Stimulated activated CD4-positive, alpha-beta T cell treated with anti-CD3 and anti-CD28 coated beads, Interleukin-1b, Interleukin-23, amount 100 ng/mL, for 4 hours (primary cell): ENCODE measurements at places on chromosomes 16 and 17.

DNA sequence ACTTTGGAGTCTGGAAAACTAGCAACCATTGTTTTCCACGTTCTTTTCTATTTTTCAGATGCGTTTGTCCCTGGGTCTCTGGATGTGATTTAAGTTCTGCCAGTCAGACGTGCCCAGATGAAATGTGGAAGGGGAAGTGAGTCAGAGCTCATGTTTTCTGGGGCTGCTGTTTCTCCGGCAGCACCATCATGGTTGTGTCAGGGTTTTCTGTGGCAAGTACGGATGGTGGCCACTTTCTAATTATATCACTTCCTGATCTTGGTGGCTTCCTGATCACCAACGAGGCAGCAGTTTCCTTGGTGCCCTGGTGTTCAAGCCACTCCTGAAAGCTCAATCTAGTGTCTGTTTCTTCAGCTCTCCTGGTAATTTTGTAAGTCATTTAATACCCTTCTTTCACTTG lies 31.4 kb upstream of the PMFBP1 start:
- no peak for DNase-seq

- DNase-seq, result no peak
Measured at GRCh38 chr16:80719573-80719972, 84.8 kb downstream of the CDYL2 start.

- no peak for DNase-seq
Measured at GRCh38 chr16:10013774-10014173, 168.5 kb downstream of the GRIN2A start.

DNA sequence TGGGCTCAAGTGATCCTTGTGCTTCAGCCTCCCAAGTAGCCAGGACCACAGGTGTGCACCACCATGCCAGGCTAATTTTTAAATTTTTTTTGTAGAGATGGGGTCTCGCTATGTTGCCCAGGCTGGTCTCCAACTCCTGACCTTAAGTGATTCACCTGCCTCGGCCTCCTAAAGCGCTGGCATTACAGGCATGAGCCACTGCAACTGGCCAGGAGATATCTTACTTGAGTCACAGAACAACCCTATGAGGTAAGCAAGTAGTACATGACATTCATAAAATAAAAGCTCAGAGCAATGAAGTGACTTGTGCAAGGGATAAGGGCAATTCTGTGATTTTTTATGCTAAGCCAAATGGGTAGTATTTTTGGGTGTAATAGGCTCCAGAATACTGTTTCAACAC lies 57.3 kb downstream of the CDC27 start:
- DNase-seq, result no peak

- no peak for DNase-seq
Measured at GRCh38 chr16:89361751-89362539, 128.4 kb downstream of the ANKRD11 start.

DNA sequence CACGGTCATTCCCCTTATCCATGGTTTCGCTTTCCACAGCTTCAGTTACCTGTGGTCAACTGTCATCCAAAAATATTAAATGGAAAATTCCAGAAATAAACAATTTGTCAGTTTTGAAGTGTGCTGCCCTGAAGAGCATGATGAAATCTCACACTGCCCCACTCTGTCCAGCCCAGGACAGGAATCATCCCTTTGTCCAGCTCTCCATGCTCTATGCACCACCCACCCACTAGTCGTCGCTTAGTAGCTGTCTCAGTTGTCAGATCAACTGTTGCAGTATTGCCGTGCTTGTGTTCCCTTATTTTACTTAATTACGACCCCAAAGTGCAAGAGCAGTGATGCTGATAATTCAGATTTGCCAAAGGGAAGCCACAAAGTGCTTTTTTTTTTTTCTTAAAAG lies 10.3 kb downstream of the KRT9 start:
- DNase-seq, result no peak

GRCh38 chr16:88763502-88764053 lies 21.4 kb downstream of the PIEZO1 start:
- DNase-seq, result no peak

GRCh38 chr16:58022601-58023371 lies 2.8 kb upstream of the MMP15 start:
- no peak for DNase-seq

DNA sequence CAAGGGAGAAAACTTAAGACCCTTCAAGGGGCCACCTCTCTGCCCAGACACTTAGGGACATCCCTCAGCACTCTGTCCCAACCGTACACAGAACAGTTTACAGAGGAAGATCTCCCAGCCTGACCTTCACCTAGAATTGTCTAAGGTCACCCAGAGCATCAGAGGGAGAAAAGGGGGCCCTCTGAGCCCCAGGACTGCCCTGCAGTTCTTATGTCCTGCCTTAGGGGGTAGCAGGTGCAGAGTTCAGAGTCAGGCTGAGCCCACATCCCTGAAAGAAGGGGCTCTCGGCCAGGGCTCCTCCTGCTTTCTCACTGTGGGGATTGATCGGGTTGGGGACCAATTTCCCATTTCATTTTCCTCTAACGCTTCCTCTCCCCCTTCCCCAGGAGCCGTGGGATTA lies 15.4 kb downstream of the CA4 start:
- no peak for DNase-seq

- DNase-seq, result no peak
Measured at GRCh38 chr16:78821335-78821734, 721.9 kb downstream of the WWOX start.

GRCh38 chr17:82799591-82799990 lies 40.2 kb downstream of the ZNF750 start:
- DNase-seq, result no peak

- DNase-seq, result peak; percentile 54
Measured at GRCh38 chr16:86566601-86566965, at the start of gene FOXC2. Gene FOXC2 (plus strand): TSS chr16:86566829. CDS start chr16:86567336, 507 bp downstream.

- DNase-seq, result no peak
Measured at GRCh38 chr17:73826181-73826871, 182.1 kb upstream of the SDK2 start.

GRCh38 chr17:35931794-35932425 lies 1.3 kb upstream of the RDM1 start:
- no peak for DNase-seq

- peak; percentile 80 for DNase-seq
Measured at GRCh38 chr17:31858642-31859486, at the start of gene COPRS. Gene COPRS (minus strand): TSS chr17:31859244. CDS start chr17:31859199, 45 bp downstream.

GRCh38 chr16:53966821-53967571 lies 263.0 kb downstream of the FTO start:
- no peak for DNase-seq

DNA sequence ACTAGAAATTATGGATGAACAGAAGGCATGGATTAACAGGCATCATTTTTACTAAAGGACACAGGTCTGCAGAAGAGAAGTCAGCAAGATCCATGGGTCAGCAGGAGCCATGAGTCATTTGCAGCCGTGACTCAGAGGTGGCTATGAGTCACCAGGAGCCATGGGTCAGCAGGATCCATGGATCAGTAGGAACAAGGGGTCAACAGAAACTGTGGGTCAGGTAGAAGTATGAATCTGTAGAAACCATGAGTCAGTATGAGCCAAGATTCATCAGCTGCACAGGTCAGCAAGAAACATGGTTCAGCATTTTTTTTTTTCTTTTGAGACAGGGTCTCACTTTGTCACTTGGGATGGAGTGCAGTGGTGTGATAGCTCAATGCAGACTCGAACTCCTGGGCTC lies 58.2 kb upstream of the HS3ST4 start:
- no peak for DNase-seq

GRCh38 chr16:88893127-88893968 lies 26.9 kb upstream of the PABPN1L start:
- DNase-seq, result no peak

- DNase-seq, result no peak
Measured at GRCh38 chr17:2594722-2595599, 1.5 kb downstream of the PAFAH1B1 start.

- DNase-seq, result no peak
Measured at GRCh38 chr17:1071103-1071825, 74.3 kb downstream of the TIMM22 start.

GRCh38 chr17:21602176-21602575 lies 90.1 kb upstream of the KCNJ18 start:
- DNase-seq, result no peak

DNA sequence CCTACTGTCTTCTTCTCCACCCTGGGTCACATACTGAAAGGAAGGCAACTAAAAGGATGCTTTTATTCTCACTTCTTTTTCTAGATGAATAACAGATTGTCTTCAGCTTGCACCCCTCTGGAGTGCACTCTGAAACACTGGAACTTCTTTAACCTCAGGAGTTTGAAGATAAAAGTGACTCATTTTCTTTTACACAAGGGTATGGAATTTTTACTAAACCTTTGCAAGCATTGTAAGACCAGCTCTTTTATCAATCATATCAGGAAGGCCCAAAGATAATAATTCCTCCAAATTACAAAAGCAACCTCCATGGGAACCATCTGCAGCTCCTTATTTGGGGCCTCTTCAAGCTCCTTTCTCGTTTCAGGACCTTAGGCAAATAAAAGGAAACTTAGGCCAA lies 193.5 kb upstream of the KIF2B start:
- no peak for DNase-seq

DNA sequence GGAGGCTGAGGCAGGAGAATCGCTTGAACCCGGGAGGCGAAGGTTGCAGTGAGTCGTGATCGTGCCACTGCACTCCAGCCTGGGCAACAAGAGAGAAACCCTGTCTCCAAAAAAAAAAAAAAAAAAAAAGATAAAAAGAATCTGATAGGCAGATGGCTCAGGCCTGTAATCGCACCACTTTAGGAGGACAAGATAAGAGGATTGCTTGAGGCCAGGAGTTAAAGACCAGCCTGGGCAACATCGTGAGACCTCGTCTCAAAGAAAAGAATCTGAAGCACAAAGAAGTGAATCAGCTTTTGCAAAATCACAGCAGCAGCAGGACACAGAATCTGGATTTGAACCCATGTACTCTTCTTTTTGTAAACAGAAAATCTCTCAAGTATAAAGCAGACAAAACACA lies 7.6 kb downstream of the NOB1 start:
- DNase-seq, result no peak

DNA sequence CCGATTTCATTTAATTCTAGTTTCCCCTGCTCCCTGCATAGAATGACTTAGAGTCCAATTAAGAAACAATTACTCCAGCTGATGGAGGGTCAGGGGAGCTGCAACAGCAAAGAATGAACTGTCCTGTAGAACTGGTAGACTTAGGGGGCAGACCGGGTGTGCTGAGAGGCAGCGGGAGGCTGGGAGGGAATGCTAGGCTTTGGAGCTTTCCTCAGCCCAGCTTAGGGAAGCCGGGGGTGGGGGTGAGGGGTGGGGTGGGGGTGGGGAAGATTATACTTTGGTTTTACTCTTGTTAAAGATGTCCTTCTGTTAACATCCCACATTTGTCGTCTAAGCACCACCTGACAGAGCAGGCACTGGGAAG lies 458.6 kb upstream of the ASIC2 start:
- DNase-seq, result no peak

GRCh38 chr17:51830451-51830850 lies 328.1 kb downstream of the CA10 start:
- DNase-seq, result no peak

- DNase-seq, result no peak
Measured at GRCh38 chr16:35182943-35183550, 1723.6 kb downstream of the TP53TG3F start.

DNA sequence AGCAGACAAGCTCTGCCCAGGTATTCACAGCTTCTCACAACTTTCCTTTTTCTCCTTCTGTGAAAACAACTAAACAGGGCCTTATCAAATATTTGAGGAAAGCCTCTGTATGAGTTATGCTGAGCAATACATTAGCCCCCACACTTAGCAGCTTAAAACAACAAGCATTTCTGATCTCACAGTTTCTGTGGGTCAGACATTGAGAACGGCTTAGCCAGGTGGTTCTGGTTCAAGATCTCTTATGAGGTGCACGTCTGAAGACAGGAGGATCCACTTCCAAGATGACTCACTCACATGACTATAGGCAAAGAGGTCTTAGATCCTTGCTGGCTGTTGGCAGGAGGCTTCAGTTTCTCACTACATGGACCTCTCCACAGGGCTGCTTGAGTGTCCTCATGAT lies 181.4 kb upstream of the WSCD1 start:
- DNase-seq, result no peak

- no peak for DNase-seq
Measured at GRCh38 chr16:2465653-2466415, 5.3 kb upstream of the NTN3 start.

DNA sequence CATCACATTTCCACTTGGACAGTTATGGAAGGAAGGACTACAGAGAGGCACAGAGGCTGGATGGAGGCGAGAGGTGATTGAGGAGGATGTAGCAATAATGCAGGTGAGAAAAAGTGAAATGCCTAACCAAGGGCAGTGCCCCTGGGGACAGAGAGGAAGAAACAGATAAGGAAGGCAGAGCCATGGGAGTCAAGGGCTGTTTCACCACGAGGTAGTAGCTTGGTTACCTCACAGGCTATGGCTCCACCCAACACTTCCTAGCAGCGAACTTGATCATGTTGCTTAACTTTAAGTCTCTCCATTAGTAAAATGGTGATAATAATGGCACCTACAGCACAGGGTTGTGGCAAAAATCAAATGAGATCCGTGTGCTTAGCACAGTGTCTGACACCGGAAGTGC lies 83.9 kb downstream of the YPEL2 start:
- DNase-seq, result no peak

DNA sequence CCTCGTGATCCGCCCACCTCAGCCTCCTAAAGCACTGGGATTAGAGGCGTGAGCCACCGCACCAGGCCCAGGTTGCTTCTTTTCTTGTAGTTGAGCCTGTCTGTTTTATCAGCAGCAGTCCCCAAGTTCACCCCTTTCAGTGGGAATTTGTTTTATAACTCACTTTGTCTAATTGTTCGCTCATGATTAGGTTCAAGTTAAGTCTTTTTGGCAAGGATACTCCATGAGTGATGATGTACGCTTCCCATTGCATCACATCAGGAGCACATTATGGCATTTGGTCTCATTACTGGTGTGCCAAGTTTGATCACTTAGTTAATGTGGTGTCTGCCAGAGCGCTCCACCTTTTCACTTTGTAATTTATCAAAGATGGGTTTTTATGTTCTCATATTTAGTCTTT lies 14.4 kb upstream of the GJD3 start:
- DNase-seq, result no peak

DNA sequence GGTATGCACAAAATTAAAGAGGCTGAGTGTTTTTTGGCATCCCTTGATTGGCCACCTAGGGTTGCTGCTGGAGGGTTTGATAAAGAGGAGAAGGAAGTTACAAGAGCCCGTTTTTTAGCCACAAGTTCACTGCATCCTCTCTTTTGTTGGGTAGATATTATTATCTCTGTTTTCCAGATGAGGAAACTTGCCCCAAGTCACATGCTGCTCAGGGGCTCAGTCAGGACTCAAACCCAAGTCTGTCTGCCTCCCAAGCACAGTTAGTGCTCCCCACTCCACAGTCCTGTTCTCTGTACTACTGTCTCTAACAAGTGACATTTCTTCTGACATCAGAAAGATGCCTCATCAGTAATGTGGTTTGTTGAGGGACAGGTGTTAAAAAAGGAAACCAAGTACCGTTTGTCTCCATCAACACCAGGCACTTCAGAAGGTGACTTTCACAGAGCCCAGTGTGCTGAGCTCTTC lies 1.4 kb downstream of the NT5M start:
- DNase-seq, result no peak

- no peak for DNase-seq
Measured at GRCh38 chr17:60493847-60494321, 32.2 kb downstream of the APPBP2 start.

DNA sequence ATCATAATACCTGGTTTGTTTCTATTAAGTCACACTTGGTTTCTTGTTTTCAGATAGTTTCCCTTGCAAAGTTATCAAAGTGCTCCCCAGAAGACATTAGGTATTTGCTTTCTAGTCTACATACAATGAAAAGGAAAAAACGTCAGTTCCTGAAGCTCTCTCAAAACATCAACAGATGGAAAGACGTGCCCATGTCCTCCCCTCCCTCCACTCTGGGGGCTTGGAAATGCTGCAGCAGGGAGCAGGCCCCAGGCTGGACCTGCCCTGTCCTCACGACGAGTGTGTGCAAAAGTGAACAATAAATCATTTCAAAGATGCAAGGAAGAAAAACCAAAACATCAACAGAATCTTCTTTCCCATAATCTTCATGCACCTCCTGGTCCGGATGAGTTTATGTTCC lies 118.5 kb downstream of the USP22 start:
- DNase-seq, result no peak
